ENCODE measurements at places on chromosomes 2 and 18.

- DNase-seq: no peak
Measured at GRCh38 chr18:69157906-69158305, 242.8 kb upstream of the DOK6 start.

DNA sequence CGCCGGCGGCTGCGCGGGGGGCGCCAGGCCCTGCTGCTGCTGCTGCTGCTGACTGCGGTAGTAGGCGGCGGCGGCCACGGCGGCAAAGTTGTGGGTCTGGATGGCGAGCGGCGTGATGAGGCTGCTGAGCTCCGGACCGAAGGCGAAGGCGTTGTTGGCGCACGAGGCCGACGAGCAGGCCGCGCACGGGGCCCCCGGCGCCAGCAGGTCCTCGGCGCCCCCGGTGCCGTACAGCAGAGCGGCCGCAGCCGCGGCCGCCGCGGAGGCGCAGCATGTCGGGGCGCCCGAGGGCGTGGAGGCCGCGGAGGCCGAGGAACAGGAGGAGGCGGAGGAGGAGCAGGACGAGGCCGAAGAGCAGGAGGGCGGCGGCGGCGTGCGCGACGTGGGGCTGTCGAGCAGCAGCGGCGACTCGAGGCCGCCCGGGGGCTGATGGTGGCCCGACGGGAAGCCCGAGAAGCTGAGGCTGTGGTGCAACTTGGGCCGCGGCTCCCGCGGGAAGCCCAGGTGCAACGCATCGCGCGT lies 1.8 kb downstream of the ZFP36L2 start:
- peak; percentile 20 for DNase-seq

DNA sequence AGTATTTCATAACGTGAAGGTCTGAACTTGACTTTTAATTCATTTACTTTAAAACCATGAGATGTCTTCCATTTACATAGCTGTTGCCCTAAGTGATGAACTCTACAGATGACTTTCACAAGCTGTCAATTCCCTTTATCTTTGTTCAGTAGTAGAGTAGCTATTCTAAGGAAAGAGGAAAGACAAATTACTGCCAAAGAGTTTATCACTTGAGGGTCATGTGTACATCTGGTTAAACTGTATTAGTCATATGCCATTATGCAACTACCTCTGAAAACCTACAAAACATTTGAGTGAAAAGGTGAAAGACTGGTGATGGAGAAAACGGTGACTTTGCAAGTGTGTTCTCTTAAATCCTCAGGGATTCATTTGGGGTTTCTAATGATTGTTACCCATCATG lies 763.9 kb downstream of the TMEM182 start:
- no peak for DNase-seq

DNA sequence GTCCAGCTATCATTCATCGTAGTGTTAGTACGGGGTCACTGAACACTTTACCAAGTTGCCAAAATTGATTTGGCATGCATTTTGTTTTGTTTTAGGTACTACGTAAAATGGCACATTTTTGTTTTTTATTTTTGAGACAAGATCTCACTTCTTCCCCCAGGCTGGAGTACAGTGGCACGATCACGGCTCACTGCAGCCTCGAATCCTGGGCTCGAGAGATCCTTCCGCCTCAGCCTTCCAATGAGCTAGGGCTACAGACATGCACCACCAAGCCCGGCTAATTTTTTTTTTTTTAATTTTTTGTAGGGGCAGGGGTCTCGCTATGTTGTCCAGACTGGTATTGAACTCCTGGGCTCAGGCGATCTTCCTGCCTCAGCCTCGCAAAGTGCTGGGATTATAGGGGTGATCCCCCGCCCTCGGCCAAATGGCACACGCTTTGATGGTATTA lies 786 bp downstream of the TAF1B start:
- no peak for DNase-seq

GRCh38 chr2:674321-674985 lies 2.8 kb downstream of the TMEM18 start:
- DNase-seq: no peak

DNA sequence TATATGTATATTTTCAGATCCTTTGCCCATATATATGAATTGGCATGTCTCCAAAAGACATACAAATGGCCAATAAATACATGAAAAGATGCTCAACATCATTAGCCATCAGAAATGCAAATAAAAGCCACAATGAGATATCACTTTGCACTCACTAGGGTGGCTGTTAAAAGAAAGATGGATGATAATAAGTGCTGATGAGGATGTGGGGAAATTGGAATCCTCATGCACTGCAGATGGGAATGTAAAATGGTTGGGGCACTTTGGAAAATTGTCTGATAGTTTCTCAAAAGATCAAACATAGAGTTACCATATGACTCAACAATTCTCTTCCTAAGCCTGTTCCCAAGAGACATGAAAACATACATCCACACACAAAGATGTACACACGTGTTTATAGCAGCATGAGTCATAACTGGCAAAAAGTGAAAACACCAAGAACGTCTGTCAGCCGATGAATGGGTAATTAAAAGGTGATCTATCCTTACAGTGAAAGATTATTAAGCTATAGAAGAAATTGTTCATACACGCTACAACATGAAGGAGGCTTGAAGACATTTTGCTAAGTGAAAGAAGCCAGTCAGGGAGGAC lies 19.7 kb downstream of the NGEF start:
- DNase-seq: no peak

DNA sequence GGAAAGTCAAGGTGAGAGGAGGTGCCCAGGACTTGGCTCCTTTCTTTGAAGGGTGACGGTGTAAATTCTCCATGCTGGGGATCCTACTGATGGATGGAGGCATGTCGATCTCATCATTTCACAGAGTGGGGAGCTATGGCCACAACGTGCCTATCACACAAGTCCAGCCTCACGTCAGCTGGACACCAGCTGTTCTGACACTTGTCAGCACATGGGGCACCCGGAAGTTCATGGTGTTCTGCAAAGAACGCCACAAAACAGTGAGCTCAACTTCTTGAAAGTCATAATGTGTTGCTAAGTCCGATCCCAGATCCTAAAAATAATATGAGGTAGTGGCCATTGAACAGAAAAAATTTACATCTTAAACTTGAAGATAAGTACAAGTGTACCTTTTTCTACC lies 12.3 kb downstream of the PAX8 start:
- DNase-seq: no peak

DNA sequence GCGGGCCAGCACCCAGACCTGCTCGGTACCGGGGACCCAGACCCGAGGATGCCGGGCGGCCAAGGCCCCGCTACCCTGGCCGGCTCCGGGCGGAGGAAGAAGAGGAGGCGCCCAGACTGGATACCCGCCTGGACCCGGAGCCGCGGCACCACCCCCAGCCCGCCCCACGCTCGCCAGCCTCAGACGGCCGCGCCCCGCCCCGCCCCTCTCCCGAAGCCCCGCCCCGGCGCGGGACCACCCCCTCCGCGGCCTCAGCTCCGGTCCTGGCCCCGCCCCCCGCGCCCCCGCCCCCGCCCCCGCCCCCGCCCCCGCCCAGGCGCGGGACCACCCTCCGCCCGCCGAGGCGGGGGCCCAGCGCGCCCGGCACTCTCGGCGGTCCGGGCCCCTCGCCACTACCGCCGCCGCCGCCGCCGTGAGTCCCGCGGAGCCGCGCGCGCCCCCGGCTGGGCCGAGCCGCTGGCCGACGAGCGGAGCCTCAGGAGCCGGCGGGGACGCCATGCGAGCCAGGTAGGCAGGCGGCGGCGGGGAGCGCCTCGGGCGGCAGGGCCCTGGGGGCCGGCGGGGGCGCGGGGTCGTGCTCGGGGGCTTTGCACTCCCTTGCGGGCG lies at the start of gene SH3BP4:
Gene SH3BP4, plus strand, starts transcription at position 354 of the 606 bp plus-strand sequence. CDS start 82,986 bp downstream, outside the sequence.
- peak; percentile 5 for DNase-seq

- no peak for DNase-seq
Measured at GRCh38 chr2:52386433-52387030, 1354.6 kb upstream of the NRXN1 start.

DNA sequence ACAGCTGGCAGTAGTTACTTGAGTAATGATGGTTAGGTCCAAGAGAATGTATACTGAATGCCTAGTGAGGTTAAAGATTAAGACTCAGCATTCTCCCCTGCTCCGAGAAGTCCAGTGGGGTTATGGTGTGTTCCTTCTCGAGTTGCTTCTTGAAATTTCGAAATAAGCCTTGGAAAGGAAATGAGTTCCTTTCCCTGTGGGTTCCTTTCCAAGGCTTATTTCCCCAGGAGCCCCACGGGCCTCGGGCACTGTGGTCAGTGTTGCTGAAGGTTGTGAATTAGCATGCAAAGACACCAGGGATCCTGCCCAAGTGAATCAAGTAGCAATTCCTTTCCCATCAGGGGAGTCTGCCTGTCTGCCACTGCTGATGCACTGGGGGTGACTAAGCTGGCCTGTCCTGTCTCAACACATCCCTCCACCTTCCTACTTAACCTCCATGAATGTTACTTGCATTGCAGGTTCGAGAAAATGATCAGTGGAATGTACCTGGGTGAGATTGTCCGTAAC lies 53.6 kb downstream of the HK2 start:
- no peak for DNase-seq

DNA sequence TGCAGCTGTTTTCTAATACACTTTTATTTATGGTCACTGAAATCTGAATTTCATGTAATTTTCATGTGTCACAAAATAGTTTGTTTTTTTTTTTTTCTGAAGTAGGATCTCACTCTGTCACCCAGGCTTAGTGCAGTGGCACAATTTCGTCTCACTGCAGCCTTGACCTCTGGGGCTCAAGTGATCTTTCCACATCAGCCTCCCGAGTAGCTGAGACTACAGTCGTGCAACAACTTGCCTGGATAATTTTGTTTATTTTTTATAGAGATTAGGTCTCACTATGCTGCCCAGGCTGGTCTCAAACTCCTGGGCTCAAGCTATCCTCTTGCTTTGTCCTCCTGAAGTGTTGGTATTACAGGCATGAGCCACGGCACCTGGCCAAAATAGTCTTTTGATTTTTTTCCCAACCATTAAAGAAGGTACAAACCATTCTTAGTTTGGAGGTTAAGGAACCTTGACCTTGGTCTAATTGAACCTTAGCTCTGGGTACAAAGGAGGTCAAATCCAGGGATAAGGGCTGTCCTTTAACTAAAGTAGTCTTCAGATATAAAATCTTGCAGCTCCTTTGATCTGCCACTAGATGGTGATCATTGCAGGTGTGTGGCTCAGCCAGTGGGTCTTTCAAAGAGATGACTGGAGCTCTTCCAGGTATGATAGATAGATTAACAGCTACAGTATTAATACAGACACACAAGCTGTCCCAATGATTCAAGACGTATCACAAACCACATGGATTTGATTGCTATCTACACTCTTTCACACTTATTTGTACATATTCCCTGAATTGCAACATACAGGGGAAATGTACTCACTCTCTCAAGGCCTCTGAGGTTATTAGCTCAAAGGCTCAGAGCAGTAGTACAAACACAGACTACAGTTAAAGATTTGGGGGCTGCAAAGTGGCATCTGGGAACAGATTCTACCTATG lies 4.7 kb upstream of the KRCC1 start:
- peak; percentile 23 for DNase-seq

- no peak for DNase-seq
Measured at GRCh38 chr2:8608411-8608954, 73.4 kb upstream of the ID2 start.

GRCh38 chr2:235264512-235264911 lies 229.3 kb upstream of the AGAP1 start:
- DNase-seq: no peak

Measured in stimulated activated CD8-positive, alpha-beta memory T cell treated with anti-CD3 and anti-CD28 coated beads, Interleukin-12 subunit alpha, Interleukin-12 subunit beta, amount 100 ng/mL, for 1 hour (primary cell).